HTR-8/SVneo (cell line): ENCODE measurements at places on chromosomes 12 and 14.

GRCh38 chr14:24367514-24368211 is at the start of gene NFATC4:
Gene NFATC4, plus strand, starts transcription at chr14:24368184. Its CDS starts 157 bp downstream, at chr14:24368341.
- peak; percentile 74 for DNase-seq

DNA sequence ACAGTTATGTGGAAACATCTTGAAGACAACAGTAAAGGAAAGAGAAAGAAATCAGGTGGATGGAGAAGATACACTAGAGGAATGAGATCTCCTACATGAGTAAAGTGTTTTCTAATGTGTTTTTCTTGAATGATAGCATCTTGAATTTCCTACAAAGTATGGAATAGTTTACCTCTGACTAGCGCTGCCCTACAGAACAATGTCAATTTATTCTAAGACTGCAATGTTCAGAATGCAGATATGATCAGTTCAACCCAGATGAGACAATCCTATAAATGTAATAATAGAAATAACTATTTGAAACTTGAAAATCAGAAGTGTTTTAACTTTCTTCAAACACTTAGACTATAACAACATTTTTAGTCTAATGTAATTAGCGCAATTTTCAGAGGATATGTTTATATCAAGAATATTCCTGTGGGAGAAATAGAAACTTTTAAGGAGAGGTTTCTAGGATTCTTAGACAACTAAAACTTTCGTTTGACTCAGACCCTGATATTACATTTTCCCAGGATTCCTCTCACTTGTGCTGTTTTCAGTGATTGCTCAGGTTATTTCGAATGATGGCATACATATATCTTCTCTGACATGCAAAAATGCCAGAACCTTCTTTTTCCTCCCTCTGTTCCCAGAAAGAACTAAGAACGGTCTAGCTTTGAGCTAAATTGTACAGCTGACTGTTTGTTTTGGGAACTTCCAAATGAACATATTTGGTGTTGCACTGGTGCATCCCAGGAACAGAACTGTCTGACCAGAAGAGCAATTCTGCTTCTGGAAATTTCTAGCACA is 1017.4 kb downstream of the DIO2 start:
- DNase-seq: peak; percentile 3

DNA sequence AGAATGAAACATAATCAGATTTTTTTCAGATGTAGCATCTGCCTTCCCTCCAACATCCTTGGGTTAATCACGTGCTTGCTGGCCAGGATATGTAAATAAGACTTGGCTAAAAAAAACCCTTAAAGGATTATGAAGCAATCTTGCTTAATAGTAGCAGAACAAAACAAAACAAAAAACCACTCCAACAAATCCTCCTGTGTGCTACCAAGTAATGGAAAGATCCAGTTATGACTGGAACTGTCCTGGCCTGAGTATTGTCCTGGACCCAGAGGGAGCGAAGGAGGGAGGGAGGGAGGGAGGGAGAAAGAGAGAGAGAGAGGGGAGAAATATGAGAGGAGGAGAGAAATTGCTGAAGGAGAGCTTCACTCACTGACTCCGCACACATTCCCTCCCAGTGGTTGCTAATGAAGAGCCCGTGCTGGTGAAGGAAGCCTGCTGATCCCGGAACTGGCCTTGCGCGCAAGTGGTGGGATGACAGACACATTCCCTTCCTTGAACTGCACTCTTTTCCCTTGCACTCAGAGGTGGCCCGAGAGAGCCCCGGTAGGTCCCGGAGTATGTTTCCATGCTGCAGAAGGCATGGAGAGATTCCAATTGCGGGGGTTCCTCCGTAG is 57.2 kb downstream of the HMGA2 start:
- DNase-seq: no peak

GRCh38 chr12:15581006-15581405 is 208.2 kb downstream of the EPS8 start:
- no peak for DNase-seq

DNA sequence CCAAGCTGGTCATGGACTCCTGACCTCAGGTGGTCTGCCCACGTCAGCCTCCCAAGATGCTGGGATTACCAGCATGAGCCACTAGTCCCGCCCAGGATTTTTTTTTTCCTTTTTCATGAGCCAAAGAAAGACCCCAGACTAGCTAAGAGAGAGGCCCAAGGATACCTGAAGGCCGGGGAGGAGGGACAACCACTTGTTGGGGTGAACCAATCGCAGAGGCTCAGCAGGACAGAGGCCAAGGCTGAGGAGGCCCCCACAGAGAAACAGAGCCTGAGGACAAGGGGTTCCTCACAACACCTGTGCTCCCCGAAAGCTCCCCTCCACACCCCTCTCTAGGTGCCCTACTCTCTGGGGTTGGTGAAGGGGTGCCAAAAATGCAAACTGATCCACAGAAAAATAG is 1.0 kb upstream of the SERPINA3 start:
- no peak for DNase-seq
